Spinal cord (tissue), 10 donors: ENCODE measurements at places on chromosomes 1 and 21. TPM values are rescaled to one million over a fixed set of nuclear protein-coding genes. Genes with fewer than 3 reads are reported as not detected.
A peak's percentile ranks its signal among the peaks of the same experiment; 100 is the strongest.

DNA sequence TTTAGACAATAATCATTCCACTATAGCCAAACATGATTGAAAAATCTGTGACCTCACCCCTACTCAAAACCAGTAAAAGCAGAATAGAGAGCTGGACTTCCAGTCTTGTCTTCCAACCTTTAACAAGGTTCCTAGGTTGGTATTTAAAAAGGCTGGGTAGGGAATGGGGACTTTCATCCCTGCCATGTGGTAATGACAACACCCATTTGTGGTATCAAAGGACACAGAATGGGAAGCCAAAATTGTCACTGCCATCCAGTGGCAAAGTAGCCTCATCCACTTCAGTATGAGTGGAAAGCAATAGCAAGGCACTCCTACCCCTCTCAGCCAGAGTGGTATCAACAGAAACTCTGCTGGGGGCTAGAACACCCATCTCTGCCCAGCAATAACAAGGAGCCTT lies 33.9 kb downstream of the UCHL5 start:
- DNase-seq, result no peak

- no peak for DNase-seq
Measured at GRCh38 chr1:35825255-35825654, 17.4 kb downstream of the AGO4 start.

DNA sequence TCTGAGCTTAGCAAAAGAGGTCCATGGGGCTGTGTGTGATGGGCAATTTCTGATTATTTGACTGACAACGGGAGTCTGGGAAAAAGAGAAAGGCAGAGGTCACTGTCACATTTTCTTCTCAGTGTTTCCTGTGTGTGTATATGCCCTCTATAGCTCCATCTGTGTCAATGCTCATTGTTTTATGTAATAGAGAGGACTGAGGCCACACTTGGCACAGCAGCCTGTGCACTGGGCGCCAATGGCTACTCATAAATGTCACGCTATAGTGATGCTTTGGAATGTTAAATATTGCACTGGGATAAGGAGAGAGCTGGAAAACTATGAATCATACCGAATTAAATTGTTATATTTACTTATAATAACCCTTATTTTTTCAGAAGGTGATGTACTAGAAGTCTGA lies 365.4 kb downstream of the NEGR1 start:
- no peak for DNase-seq

DNA sequence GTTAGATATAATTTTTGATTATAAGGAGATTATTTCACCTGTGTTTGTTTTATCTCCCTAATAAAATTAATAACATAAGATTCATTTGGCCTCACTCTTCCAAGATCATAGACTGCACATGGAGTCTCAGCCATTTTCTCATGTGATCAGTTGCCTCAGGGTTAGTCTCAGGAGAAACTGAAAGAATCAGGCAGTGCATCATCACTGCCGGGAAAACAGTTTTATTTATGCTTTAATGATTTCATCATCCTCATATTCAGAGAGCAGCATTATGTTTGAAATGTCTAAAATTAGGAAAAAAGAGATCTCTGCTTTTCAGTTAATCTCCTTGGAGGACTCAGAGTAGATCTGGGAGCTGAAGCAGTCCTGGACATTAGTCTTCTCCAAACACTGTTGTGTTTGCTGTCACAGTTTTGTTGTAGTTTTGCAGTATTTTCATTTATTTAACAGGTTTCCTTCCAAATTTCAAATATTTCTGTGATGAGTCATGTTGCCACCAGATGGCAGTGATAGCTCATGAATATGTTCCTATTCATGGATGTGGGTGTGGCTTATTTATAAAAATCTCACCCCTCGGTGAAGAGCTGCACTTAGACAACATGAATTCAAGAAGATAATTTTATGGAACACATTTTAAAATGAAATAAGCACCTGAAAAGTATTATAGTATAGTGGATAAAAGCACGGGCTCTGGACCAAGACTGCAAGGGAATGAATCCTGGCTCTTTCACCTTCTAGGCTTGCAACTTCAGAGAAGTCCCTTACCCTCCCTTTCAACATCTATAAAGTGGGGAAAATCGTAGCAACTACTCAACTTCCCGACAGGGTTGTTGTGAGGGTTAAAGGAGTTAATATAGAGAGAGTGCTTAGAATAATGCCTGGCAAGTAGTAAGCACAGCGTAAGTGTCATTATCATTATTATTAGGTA lies 31.2 kb downstream of the CHD1L start:
- DNase-seq, result peak; percentile 47

DNA sequence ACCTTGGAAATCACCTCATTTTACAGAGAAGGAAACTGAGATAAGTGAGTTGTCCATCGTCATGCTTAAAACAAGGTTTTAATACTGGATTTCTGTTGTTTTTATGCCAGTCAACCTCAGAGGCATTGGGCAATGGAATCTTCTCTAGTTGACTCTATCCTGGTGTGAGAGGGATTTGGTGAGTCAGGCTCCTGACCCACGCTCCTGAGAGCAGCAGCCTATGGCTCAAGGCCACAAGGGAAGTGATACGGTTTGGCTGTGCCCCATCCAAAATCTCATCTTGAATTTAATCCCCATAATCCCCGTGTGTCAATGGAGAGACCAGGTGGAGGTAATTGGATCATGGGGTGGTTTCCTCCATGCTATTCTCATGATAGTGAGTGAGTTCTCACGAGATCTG lies 90.1 kb downstream of the TLR5 start:
- DNase-seq, result no peak

GRCh38 chr21:37842163-37842919 lies 73.9 kb downstream of the KCNJ6 start:
- DNase-seq, result no peak

DNA sequence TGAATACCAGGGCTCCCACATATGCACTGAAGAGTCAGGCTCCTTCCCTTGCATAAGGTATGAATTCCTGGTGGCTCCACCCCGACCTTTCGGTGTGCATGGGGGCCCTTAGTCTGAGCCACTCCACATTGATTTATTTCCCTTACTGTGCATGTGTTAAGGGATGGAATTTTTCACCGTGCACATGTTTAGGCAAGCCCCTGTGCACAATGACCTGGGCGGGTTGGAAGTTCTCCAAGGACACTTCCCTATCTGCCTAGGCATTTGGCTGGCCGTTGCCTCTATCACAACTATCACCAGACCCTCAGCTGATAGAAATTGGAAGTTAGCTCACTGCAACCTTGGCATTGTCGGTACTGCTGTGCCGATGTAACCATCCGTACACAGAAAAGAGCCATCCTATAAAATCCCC lies 9.7 kb downstream of the S100A6 start:
- DNase-seq, result no peak

- DNase-seq, result no peak
Measured at GRCh38 chr1:22527555-22528296, 35.6 kb upstream of the EPHA8 start.

- no peak for DNase-seq
Measured at GRCh38 chr1:154851392-154852177, 18.5 kb downstream of the KCNN3 start.

GRCh38 chr1:230026572-230026971 lies 40.5 kb upstream of the GALNT2 start:
- DNase-seq, result no peak

DNA sequence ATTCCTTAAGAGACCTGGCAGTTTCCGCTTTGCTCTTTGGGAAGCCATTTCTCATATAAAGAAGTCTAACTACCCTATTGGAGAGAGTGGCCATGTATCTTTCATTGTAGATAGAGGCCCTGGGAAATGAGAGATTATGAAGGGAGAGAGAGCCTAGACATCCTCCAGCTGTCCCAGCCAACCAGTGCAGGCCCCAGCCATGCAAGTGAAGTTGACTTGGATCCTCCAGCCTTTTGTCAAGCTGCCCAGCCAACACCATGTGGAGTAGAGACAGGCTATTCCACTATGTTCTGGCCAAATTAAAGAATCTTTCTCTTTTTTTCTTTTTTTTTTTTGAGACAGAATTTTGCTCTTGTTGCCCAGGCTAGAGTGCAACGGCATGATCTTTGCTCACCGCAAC lies 7.1 kb upstream of the ANP32E start:
- DNase-seq, result no peak

DNA sequence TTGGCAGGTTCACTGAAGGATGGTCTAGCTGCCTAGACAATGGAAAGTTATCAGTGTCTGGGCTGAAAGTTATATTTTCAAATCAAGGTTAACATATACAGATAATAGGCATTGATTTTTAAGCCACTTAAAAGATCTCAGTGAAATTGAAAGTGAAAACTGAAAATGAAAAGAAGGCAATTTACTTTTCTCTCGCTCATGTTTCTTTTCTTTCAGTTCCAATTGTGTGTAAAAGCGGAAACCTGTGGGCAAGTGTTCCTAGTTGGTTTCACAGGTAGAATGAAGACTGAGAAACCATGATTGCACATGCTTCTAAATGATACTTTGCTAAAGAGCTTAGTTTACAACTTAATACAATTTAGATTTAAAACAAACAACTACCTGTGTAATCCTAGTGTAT lies 383.7 kb downstream of the ZP4 start:
- DNase-seq, result no peak

- no peak for DNase-seq
Measured at GRCh38 chr21:31557421-31558188, 101.9 kb upstream of the SOD1 start.

- no peak for DNase-seq
Measured at GRCh38 chr21:34967509-34968289, 81.4 kb downstream of the RUNX1 start.

GRCh38 chr1:181113059-181113641 lies 24.6 kb downstream of the IER5 start:
- DNase-seq, result no peak

Gene INSRR
- total RNA-seq, result 0.40 TPM

Gene PCP4L1
- 81.2 TPM for total RNA-seq
